ENCODE measurements at places on chromosomes 2 and 18. TPM values are rescaled to one million over a fixed set of nuclear protein-coding genes. Genes with fewer than 3 reads are reported as not detected.
A peak's percentile ranks its signal among the peaks of the same experiment; 100 is the strongest.

DNA sequence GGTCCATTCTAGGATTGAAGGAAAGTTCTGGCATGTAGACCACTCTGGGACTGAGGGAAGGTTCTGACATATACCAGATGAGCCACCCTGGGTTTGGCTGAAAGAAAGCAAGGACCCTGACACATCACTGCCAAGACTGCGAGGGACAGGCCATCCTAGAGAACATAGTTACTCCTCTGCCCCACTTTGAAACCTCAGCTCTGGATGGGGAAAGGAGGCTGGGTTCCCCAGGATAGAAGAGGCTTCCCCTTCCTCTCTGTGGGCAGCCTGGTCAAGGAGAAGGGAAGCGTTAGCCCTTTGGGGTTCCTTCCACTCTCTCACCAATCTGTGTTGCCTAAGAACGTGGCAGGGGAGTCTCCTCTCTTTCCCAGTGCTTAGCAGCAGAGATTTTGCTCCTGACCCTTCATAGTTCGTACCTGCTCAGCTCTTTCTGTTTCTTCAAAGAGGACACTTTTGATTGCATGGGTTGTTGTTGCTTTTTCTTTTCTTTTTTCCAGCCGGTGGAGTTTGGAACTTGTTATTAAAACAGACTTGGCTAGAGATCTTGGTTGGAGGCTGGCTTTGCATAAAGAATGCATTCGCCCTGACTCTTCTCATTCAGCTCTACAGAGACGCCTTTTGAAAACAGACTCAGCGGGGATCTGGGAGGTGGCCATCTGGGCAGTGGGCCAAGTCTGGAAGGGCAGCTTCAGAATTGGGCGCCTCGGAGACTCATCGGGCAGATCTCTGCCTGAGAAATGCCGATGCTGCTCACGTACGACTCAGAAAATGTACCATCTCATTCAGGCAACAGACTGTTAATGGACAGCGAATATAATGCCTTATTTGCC lies 166.1 kb downstream of the CLIP4 start:
- no peak overlapping the region for H3K27ac ChIP-seq
- no peaks in the 10 kb centered on the region for H3K4me1 ChIP-seq
- no peaks in the 10 kb centered on the region for H3K27me3 ChIP-seq
- no peaks in the 10 kb centered on the region for H3K36me3 ChIP-seq
- peak; percentile 15 for DNase-seq

REG3A gene
- not detected for total RNA-seq

DNA sequence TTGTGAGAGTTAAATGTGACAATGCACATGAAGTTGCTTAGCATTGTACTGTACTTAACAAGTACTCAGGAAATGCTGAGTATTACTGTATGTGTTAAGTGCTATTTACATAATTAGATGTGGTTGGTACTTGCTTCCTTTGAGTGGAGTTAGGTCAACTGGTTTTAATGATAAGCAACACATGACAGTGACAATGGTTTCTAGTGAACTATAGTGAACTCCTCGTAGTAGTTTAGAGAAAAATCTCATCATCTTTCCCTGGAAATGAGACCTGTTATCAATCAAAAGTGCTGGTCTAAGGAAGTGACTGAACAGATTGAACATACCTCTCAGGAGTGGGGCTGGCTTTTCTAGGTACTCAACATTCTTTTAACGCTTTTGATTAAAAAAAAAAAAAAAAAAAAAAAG lies 29.2 kb upstream of the ZDBF2 start:
- no peak overlapping the region for H3K27ac ChIP-seq
- DNase-seq: no peak
- H3K4me1 ChIP-seq: no peaks in the 10 kb centered on the region
- H3K27me3 ChIP-seq: peaks cover 4% of the 10 kb centered on the region

- H3K4me3 ChIP-seq: no peak overlapping the region
- H3K27me3 ChIP-seq: no peaks in the 10 kb centered on the region
- H3K27ac ChIP-seq: no peak overlapping the region
- no peaks in the 10 kb centered on the region for H3K4me1 ChIP-seq
- no peaks in the 10 kb centered on the region for H3K36me3 ChIP-seq
- DNase-seq: no peak
Measured at GRCh38 chr2:214497489-214497888, 86.6 kb downstream of the VWC2L start.

GRCh38 chr2:114345246-114345645 lies 97.2 kb upstream of the DPP10 start:
- DNase-seq: no peak
- no peaks in the 10 kb centered on the region for H3K36me3 ChIP-seq
- no peaks in the 10 kb centered on the region for H3K27me3 ChIP-seq
- no peaks in the 10 kb centered on the region for H3K4me1 ChIP-seq

- H3K4me1 ChIP-seq: no peaks in the 10 kb centered on the region
- H3K4me3 ChIP-seq: no peak overlapping the region
- no peaks in the 10 kb centered on the region for H3K27me3 ChIP-seq
- DNase-seq: no peak
- no peaks in the 10 kb centered on the region for H3K36me3 ChIP-seq
Measured at GRCh38 chr2:110166266-110166665, 38.5 kb downstream of the NPHP1 start.

GRCh38 chr2:120606280-120606679 lies 129.4 kb upstream of the GLI2 start:
- H3K27me3 ChIP-seq: no peaks in the 10 kb centered on the region
- no peaks in the 10 kb centered on the region for H3K36me3 ChIP-seq
- H3K27ac ChIP-seq: no peak overlapping the region
- no peak overlapping the region for H3K4me3 ChIP-seq
- H3K4me1 ChIP-seq: no peaks in the 10 kb centered on the region

GALNT1 gene
- 74.5 TPM for total RNA-seq

GRCh38 chr2:69667805-69668382 lies 24.4 kb upstream of the AAK1 start:
- H3K27ac ChIP-seq: no peak overlapping the region
- no peak for DNase-seq
- no peaks in the 10 kb centered on the region for H3K27me3 ChIP-seq
- H3K4me3 ChIP-seq: no peak overlapping the region

DNA sequence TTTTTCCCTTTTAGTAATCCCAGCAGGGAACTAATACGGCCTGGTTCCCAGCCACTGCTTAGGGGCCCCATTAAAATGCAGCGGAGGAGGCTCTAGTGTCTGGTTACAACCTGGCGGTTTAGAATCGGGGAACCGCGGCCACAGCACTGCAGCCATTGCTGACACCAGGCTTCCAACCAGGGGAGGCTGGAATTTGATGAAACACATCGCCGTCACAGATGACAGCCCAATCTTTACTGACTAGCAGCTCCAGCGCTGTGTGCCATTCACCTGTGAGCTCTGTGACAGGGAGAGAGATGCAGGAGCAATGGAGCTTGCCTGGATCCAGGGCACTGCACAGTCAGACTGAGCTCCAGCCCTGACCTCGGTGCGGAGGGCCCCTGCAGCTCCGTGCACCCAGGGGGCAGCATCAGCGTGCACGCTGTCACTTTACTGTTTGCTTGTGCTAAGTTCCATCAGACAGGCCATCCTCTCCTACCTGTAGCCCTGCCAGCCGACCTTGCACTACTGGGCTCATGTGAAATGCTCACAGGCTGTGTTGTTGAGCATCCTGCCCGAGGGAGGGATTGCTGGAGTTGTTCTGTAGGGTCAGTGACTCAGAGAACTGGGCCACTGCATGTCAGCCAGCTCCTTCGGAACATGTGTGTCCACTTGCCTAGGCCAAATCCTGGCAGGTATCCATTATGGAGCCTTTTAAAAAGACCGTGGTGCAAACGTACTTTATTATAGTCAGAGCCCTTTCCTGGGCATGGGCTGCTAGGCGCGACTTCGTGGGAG lies 203.5 kb downstream of the SEPTIN10 start:
- DNase-seq: no peak
- no peak overlapping the region for H3K4me3 ChIP-seq
- H3K36me3 ChIP-seq: no peaks in the 10 kb centered on the region
- H3K4me1 ChIP-seq: no peaks in the 10 kb centered on the region
- no peaks in the 10 kb centered on the region for H3K27me3 ChIP-seq

DNA sequence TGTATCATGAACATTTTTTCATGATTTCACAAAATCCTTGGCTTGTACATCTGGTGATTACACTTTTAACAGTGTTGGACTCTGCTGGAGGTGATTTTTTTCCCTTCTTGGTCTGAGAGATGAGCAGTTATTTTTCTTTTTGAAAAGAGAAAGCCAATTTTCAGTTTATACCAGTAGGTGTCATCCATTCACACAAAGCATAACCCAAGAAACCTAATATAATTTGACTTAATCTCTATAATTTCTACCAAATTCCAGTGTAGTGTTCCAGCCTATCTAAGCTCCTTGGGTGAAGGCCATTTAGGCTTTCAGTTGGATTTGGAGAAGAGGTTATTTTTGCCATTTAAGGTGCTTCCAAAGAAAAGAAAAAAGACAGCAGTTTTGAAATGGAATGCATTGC lies 7.7 kb upstream of the ICOS start:
- no peak overlapping the region for H3K4me3 ChIP-seq
- no peaks in the 10 kb centered on the region for H3K4me1 ChIP-seq
- H3K27ac ChIP-seq: no peak overlapping the region
- no peaks in the 10 kb centered on the region for H3K36me3 ChIP-seq
- no peak for DNase-seq
- no peaks in the 10 kb centered on the region for H3K27me3 ChIP-seq

CTLA4 gene
- total RNA-seq: 1.4 TPM

- H3K36me3 ChIP-seq: no peaks in the 10 kb centered on the region
- DNase-seq: no peak
- H3K27me3 ChIP-seq: peaks cover 97% of the 10 kb centered on the region
- peak overlapping the region; percentile 30 for H3K4me3 ChIP-seq
- H3K27ac ChIP-seq: no peak overlapping the region
- H3K4me1 ChIP-seq: peaks cover 29% of the 10 kb centered on the region
Measured at GRCh38 chr2:45000921-45001868, 8.1 kb downstream of the SIX2 start.

MYO1B gene
- total RNA-seq: 231 TPM

FOXD4L1 gene
- 0.78 TPM for total RNA-seq

- peaks cover 66% of the 10 kb centered on the region for H3K36me3 ChIP-seq
- peaks cover 13% of the 10 kb centered on the region for H3K4me1 ChIP-seq
- H3K4me3 ChIP-seq: no peak overlapping the region
- H3K27ac ChIP-seq: no peak overlapping the region
- no peaks in the 10 kb centered on the region for H3K27me3 ChIP-seq
Measured at GRCh38 chr2:11778923-11779757, 32.7 kb downstream of the LPIN1 start.

DNA sequence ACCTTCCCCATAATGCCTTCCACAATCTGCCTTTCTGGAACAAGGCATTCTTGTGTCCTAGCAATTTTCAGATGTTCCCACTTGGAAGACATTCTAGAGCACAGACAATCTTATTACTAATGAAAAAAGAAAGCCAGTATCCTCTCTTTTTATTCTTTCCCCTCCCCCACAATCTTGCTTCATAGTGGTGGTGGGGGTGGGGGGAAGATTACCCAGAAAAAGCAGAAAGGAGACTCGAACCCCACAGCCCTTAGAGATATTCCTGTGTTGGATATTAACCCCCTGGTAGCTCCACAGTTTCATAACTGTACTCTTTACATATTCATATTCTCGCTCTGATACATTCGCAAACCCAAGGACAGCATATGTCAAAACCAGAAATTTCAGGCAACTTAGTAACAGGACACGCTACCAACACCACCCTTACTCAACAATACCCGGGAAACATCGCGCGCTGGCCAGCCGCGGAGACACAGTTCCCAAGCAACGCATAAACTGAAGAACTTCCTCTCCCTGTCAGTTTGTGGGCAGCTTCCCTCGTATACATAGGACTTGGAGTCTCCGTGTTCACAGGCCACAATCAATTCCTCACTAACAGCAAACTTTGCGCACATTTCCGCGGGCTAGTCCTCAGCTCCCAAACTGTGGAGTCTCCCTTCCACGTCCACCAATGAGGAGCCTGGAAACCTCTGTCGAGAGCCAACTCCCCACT lies 793 bp downstream of the NR4A2 start:
- peak; percentile 88 for DNase-seq
- H3K36me3 ChIP-seq: no peaks in the 10 kb centered on the region
- H3K4me1 ChIP-seq: peaks cover 15% of the 10 kb centered on the region
- H3K27me3 ChIP-seq: peaks cover 8% of the 10 kb centered on the region

DNA sequence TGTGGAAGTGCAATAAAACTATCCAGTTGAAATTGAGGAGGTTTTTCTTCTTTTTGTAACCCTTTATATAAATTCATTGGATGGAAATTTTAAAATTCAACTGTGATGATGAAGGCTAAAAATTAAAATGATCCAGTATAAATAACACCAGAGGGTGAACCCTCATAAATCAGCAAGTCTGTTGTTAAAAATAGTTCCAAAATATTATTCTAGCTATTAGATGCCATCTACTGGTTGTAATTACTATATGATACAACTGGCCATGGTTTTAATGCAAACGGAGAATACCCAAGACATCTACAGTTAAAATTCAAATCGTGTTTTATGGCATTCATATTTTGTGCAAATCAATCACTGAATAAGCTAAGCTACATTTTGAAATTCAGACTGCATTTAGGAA lies 53.8 kb downstream of the TMEM200C start:
- H3K4me1 ChIP-seq: no peaks in the 10 kb centered on the region
- no peaks in the 10 kb centered on the region for H3K36me3 ChIP-seq
- no peak overlapping the region for H3K4me3 ChIP-seq

IER3IP1 gene
- total RNA-seq: 12.9 TPM

- H3K4me1 ChIP-seq: no peaks in the 10 kb centered on the region
- H3K4me3 ChIP-seq: no peak overlapping the region
- no peaks in the 10 kb centered on the region for H3K36me3 ChIP-seq
- no peak overlapping the region for H3K27ac ChIP-seq
- H3K27me3 ChIP-seq: no peaks in the 10 kb centered on the region
Measured at GRCh38 chr2:36748166-36748565, 51.7 kb downstream of the VIT start.

DNA sequence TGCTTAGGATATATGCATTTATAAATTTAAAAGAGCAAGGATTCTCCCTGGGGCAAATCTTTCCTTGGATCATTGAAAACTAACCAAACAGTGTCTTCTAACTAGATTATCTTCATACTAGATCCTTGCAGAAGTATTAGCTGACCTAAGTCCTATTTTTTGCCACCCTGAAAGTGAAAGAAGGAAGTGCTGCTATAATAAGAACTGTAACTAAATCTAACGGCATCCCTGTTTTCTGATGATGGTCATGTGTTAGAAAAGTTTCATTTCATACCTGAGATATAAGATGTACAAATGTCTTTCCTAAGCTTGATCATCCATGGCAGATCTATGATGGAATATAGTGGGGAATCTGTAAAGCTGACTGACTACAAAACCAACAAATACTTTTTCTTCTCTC lies 102.7 kb downstream of the MAP2 start:
- peak overlapping the region; percentile 29 for H3K4me3 ChIP-seq
- H3K27ac ChIP-seq: peak overlapping the region; percentile 71
- no peak for DNase-seq
- H3K27me3 ChIP-seq: no peaks in the 10 kb centered on the region
- H3K4me1 ChIP-seq: peaks cover 12% of the 10 kb centered on the region
- no peaks in the 10 kb centered on the region for H3K36me3 ChIP-seq

GRCh38 chr2:38185012-38185491 lies 109.1 kb upstream of the CYP1B1 start:
- DNase-seq: no peak
- no peaks in the 10 kb centered on the region for H3K36me3 ChIP-seq
- no peak overlapping the region for H3K4me3 ChIP-seq
- H3K27ac ChIP-seq: no peak overlapping the region

Data from upper lobe of right lung (tissue), 1 donor.